ENCODE measurements at places on chromosomes 6 and 20.

- DNase-seq: no peak
These were observed 52.1 kb upstream of the RNF182 start for GRCh38 chr6:13872681-13873080.

DNA sequence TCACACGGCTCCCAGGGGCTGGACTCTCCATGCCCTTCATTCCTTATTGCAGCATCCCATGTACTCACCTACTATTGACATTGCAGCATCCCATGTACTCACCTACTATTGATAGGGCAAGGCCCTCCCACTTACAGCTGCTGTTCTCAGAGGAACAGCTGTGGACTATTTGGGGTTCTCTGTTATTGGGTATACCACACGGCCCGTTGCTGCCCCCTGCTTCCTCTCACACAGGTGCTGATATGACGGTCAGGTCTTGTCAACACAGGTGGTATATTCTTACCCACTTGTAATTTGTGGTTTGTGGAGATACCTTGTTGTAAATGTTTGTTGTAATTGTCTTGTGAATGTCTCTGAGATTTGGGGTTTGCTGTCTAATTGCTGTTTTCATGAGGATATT, 18.8 kb downstream of the ALDH5A1 start:
- no peak for DNase-seq

- DNase-seq: no peak
These were observed 222.1 kb downstream of the SMOC2 start for GRCh38 chr6:168663041-168663440.

GRCh38 chr20:58286729-58287128, 22.8 kb upstream of the RAB22A start:
- no peak for DNase-seq

DNA sequence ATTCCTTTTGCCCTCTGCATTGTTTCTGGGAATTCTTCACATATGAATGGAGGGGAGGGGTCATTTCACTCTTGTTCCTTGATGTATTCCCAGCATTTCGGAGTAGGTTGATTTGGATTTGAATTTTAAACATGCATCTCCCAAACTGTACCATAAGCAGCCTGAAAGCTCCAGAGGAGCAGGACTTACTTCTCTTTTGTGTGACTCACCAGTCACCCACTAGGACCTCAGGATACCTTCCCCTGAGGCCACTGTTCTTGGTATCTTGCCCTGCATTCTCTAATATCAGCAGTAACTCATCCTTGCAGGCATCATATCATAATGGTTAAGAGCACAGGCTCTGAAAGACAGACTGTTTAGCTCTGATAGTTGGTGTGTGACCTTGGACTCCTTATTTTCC, 703 bp downstream of the MRPL2 start:
- DNase-seq: no peak

DNA sequence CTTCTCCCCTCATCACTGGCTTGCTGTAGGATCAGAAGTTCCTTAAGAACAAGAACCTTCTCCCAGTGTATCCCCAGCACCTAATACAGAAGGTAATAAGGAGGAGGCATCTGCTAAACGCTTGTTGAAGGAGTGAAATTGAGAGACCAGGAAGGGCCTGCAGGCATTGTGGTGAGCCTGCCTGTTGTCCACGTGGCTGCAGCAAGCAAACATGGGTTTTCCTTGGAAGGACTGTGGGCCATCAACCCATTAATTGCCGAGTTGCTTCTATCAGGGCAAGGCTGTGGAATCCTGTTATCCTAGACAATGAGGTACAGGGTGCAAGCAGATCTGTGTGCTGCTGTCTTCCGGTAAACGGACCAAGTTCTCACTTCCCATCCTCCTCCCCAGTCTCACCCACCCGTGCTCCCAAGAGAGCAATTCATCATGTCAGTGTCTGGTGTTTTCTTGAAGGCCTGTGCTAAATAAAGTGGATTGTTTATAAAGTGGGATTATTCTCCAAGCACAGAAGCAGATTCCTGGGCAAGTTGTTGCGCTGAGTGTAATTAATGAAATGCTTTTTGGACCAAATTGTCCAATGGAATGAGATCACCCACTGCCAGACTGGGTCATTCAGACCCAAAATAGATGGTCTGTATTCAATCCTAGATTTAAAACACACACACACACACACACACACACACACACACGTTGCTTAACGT, 164.6 kb upstream of the CDYL start:
- DNase-seq: no peak

DNA sequence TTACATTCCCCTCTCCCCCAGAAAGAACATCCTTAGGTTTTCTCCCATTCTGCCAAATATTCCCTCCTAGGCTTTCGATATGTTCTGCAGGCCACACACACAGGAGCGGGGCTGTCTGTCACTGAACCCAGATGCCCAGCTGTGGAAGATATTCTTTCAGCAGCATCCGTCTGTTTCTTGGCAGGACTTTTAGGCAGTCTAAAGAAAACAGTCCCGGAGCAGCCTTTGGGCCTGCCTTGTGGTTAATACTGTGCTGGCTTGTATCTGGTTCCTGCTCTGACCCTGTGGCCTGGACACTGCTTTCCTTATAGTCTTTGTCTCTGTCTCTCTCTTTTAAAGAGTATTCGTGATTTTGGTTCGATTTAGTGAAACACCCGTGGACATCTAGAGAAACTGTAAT, 94.6 kb upstream of the SUPT3H start:
- no peak for DNase-seq

- no peak for DNase-seq
These were observed 333.6 kb downstream of the BTBD9 start for GRCh38 chr6:38305995-38306681.
